ENCODE measurements at places on chromosomes 7 and 10.

DNA sequence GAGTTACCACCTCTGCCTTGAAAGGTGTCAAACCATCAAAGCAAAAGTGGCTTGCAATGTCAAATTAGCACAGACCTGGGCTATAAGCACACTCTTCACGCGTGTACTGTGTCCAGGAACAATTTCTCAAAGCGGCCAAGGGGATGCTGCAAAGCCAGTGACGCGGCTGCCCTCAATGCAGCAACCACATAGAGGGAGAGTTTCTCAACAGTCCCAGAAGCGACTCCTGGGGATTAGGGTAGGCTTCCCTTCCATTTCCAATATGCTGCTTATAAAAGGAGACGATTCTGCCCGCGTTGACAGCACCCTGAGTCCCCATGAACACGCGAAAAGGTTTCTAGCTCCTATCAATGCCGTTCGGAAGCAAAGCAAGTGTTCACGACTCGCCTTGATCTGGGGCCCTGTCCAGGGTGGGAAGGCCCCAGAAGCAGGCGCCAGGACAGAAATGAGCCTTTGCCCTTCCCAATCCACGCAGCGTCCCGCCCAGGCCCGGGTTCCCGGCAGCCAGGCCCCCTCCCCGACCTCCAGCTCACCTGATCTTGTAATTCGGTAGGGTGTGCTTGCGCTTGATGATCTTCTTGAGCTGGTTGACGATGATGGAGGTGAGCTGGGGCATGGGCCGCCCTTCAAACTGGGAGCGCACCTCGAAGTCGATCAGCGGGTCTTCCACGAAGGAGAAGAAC lies 1.3 kb downstream of the PDZD8 start:
- DNase-seq: peak; percentile 61

DNA sequence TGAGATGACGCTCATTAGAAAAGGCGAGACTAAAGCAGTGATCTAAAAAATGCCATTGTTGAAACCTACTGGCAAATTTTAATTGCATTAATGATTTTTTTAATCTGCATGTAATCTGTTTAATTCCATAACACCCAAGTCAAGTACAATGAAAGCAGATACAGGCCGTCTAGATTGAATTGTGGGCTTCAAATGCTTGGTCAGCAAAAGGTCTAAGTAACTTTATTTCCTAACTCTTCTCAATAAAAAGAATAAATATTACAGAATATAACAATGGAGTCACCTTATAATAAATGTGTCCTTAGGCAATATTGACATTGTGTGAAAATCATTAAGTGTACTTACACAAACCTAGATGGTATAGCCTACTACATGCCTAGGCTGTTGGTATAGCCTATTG lies 20.6 kb downstream of the PDE1C start:
- no peak for DNase-seq

DNA sequence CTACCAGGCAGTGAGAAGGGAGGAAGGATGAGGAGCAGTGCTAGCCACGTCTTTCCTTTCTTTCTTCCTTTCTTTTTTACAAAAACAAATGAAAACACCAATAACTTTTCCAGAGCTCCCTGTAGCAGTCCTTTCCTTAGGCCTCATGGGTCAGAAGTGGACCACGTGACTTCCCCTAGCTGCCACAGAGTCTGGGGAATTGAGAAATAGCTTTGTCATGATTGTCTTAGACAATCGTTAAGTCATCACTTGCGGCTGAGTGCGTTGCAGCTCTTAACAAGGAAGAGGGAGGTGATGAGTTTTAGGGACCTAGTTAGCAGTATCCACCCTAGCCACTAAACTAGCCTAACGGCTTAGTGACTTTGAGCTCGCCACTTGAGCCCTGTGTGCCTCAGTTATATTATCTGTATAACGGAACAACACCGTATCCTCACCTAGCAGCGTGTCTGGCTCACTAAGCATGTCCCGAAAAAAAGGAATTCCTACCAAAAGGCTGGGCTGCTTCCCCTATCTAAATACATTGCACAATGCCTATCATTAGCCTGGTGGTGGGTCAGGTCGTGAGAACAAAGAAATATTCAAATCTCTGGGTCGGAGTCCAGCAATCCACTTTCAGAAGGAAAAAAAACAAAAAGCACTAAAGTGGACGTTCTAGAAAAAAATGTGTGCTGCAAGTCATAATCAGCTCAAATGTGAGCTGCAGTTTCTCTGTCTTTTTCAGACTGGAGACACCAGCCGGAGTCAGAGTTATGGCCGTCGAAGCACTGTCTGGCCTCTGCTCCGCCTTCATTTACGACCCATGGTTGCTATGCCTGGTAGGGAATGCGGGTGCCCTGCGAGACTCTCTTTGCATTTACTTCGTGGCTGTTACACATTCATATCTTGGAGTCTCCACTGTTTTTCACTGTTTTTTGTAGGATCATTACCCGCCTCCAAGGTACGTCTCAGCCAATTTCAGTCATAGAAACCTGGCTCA lies 338.5 kb upstream of the FOXK1 start:
- no peak for DNase-seq

DNA sequence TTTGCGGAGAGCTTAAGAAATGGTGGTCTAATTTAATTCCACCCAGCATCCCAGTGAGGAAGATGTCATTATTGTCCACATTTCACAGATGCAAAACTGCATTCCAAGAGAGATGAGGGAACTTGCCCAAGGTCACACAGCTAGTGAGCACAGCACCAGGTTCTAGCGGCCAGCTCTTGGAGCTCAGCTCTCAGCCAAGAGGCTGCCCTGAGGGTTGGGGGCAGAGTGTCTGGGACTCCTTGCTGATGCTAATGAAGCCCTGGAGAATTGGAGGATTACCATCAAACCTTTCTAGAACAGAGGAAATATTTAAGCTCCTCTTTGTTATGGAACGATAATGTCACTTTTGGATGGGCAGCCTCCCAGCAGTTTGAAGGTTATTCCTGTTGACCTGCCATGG lies 48.0 kb downstream of the PLPP4 start:
- DNase-seq: no peak

- DNase-seq: no peak
Measured at GRCh38 chr10:90992462-90992861, 71.6 kb upstream of the ANKRD1 start.
